COLO829 (cell line): ENCODE measurements at places on chromosomes 13 and 19.

DNA sequence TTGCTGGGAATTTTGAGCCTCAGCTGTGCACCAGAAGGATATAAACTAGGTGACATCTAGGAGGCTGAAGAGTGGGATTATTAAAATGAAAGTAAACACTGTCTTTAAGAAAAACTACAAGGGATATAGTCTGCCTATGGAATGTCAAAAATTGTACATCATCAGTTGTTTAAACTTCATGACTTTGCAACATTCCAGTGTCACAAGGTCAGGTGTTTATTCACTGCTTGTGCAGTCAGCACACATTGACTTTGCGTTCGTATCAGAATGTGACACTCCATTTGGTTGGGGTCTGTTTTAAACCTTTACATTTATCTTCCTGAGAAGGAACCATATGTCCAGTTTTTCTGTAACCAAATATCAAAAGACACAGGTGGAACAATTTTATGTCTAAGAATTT, 85.6 kb downstream of the KL start:
- DNase-seq: no peak

DNA sequence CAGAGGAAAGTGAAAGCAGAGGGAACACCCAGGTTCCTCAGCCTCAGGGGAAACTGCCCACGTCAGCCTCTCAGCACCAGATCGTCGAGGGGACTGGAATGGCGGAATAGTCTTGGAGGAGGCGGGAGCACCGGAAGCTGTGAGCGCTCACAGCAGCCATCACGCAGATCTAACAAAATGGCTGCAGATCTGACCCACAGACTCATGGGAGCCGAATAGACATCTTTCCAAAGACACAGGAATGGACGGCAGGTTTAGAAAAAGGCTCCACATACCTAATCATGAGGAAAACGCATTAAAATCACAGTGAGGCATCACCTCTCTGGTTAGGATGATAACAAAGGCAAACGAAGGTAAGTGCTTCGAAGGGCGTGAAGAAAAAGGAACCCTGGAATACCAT, 11.8 kb upstream of the LILRA2 start:
- peak; percentile 21 for DNase-seq

GRCh38 chr13:48853728-48854102, 122.0 kb upstream of the FNDC3A start:
- no peak for DNase-seq

DNA sequence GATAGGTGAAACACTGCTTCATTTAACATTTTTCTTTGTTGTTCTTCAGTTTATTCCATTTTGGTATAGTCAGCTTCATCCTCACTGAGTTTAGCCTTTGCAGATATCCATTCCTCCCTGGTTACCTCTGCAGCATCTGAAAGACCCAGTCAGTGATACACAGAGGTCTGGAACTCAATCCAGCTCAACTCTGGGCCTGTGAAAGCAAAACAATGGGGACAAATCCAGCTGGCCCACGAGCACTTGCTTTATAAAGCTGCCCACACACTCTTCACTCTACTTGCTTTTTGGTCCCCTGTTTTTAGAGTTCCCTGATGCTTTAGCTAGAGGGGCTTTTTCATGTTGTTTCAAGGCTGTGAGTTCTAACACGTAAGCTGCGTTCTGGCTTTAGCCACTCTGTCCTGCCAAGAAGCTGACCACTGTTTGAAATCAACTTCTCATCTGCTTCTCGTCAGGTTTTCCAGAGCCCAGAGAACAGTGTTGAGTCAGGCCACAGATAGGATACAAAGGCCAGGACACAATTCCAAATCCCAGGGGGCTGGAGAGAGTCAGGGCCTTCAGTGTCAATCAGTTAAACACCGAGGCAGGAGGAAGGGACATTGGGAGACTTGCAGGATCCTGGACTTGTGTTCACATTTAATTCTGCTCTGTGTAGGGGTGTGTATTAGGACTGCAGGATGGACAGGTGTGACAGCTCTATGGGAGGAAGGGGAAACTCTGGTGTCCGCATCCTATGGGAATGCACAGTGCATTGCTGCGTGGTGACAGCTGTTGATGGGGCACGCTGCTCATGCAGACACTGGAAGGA, 83.5 kb upstream of the RNF113B start:
- no peak for DNase-seq

- DNase-seq: no peak
These were observed 209.6 kb upstream of the SOX1 start for GRCh38 chr13:111857336-111857735.

GRCh38 chr19:51198641-51199040, 26.2 kb upstream of the CD33 start:
- DNase-seq: no peak

DNA sequence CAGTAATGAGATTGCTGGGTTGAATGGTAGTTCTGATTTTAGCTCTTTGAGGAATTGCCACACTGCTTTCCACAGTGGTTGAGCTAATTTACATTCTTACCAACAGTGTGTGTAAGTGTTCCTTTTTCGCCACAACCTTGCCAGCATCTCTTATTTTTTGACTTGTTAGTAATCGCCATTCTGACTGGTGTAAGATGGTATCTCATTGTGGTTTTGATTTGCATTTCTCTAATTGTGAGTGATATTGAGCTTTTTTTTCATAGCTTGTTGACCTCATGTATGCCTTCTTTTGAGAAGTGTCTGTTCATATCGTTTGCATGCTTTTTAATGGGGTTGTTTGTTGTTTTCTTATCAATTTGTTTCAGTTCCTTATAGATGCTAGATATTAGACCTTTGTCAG, 245.0 kb downstream of the MTUS2 start:
- no peak for DNase-seq

DNA sequence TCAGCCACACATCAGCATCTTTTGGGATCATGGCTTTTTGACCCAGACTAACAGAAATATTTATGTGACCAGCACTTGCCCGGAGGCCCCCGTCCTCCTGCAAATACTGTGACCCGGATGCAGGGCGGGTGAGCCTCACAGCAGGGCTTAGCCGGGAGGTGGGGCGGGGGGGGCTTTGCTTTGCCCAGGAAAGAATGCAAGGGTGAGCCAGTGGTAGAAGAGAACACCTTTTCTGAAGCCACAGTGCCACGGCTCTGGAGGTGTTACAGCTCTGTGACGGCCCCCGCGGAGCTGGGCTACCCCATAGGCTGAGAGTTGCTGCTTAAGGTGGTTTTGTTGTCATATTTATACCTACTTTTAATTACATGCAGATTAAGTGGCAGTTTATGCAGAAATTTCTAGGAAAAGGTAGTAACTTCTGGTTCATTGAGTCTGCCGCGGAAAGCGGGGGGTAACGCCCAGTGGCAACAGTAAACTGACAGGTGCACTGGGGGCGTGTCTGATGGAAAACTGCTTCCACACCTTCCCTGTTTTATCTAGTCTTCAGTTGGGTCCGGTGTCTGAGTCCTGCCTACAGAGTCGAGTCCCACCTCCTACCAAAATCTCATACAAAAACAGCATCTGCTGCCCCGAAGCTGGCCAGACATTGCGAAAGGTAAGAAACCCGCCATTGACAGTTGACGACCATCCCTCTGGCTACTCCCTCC, 187.9 kb downstream of the TEX29 start:
- DNase-seq: no peak
